ENCODE measurements at places on chromosomes 5 and 9. TPM values are rescaled to one million over a fixed set of nuclear protein-coding genes. Genes with fewer than 3 reads are reported as not detected.

FGF1 gene
- total RNA-seq, result 139 TPM

MSH3 gene
- total RNA-seq, result 18.0 TPM

NEURL1B gene
- total RNA-seq, result 18.0 TPM

CCL28 gene
- total RNA-seq, result 3.6 TPM

LCN1 gene
- total RNA-seq, result not detected

EQTN gene
- 0.74 TPM for total RNA-seq

OR13C3 gene
- 1.3 TPM for total RNA-seq
